NCI-H1105 (cell line): ENCODE measurements at places on chromosomes 6 and 20.

- no peak for DNase-seq
These were observed 539.4 kb upstream of the BTBD3 start for GRCh38 chr20:11378252-11378651.

- DNase-seq: no peak
These were observed 22.7 kb upstream of the KIF25 start for GRCh38 chr6:167974640-167975344.

DNA sequence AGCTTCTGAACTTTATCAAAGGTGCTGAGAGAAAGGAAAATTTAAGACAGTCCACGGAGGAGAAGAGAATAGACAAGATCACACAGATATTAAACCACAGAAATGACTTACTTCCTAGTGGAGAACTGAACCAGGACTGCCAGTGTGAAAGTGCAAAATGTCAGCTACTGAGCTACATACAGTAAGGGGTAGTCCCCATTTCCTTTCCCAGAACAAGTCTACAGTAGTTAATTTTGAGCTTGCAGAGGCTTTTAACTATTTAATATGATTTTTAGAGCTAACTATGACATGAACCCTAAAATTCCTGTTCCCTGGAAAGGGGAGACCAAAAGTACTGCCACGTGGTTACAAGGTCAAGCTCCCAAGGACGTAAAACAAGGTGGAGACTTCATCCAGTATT is 45.1 kb downstream of the CEP85L start:
- DNase-seq: no peak

DNA sequence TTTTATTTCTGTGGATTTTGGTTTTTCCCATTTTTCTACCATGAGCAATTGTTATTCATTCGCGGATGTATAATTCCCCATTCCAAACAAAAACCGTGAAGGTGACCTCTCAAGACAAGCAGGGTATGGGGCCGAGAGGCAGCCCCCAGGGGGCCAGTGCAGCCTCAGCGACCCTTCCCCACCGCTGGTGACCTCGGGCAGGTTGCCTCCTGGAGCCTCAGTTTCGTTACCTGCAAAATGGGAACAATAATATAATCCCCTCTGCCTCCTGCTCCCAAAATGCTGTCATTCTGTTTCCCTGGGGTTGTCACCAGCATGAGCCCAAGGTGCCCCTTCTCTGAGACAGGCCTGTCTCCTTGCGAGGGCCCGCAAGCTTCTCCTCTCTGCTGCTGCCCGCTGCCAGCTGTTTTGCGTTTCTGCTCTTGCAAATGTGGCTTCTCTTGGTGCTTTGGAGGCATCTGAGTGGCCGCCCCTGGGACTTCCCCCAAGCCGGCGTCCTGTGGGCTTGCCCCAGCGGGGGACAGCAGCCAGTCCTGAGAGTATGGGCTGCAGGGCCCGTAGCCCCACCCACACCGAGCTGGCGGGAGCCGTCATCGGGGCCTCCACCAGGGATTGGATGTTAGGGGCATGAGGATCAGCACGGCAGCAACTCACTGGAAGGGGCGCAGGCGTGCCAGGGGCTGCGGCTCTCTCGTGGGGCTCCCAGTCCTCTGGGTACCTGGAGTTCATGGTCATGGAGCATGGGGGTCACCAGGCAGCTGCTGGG is 161.9 kb downstream of the TAF4 start:
- no peak for DNase-seq

- no peak for DNase-seq
These were observed 84.4 kb downstream of the SAMD3 start for GRCh38 chr6:130138116-130138908.

DNA sequence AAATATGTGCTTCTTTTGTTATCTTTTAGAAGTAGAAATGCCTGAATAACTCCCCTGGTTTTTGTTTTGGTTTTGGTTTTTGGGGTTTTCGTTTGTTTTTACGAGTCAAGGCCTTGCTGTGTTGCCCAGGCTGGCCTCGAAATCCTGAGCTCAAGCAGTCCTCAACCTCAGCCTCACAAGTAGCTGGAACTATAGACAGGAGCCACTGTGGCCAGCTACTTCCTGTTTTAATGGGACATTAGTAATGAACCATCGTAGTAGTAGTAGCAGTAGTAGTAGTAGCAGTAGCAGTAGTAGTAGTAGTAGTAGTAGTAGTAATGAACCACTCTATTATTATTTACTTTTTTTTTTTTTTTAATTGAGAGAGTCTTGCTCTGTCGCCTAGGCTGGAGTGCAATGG is 66.0 kb downstream of the UBR2 start:
- no peak for DNase-seq

- DNase-seq: no peak
These were observed 10.3 kb downstream of the SERPINB1 start for GRCh38 chr6:2831392-2831791.

DNA sequence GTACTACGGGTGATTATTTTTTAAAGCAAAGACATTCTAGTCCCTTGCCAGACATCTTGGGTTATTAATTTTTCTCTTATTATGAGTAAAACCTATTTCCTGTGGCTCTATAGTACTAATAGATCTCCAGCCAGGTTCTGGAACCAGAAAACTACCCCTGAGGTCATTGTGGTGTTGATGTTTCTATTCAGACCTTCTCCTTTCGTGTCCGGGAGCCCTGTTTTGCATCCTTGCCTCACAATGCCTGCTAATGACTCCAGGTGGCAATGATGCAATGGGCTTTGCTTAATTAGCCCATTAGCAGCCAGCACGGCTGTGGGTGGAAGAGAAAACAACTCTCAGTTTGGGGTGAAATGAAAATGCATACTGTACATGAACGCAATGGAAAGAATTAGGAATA is 62.9 kb upstream of the ARG1 start:
- DNase-seq: peak; percentile 35

- DNase-seq: peak; percentile 10
These were observed 1.9 kb upstream of the POU3F2 start for GRCh38 chr6:98832284-98833056.

DNA sequence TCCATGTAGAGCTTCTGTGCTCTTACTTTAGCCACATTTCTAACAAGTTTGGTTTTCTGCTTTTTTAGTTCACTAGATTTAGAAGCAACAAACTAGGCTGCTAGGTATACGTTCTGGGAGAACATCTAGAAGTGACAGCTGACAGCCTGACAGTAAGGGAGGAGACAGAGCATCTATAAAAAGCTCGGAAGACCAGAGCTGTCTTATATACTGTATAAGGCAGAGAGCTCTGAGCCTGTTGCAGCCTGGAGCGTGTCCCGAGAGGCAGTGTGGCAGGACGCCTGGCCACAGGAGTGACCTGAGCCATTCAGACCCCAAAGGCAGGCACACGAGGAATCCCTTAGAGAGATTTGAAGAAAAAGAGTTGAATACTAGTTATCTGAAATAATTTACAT is 24.6 kb downstream of the PPP1R14C start:
- DNase-seq: no peak

DNA sequence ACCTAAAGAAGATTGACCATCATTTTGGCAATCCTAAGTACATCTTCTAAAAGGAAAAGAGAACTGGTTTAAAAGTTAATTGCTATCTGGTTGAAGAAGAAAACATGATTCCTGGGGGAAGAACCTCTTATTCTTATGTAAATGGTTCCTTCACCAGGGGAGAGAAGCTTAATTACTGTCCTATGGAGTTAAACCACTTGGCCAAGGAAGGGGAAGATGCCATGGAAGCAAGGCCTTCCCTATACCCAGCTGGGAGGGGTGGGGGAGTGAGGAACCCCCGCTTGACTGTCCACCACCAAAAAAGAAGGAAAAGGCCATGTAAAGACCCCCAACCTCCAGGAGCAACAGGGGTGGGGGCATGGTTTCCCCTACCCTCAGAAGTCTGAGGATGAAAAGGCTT is 962.1 kb downstream of the GRIK2 start:
- no peak for DNase-seq

DNA sequence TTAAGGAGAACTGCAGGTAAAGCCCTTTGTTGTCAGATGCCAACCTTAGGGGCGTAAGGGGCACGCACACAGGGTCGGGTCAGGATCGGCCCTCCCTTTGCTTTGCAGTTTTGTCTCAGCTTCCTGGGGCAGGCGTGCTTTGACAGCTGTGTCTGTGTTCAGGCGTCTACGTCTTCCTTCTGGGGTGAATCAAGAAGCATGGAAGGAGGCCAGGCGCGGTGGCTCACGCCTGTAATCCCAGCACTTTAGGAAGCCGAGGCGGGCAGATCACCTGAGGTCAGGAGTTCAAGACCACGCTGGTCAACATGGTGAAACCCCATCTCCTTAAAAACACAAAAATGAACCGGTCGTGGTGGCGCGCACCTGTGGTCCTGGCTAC is 1.3 kb downstream of the ZGPAT start:
- no peak for DNase-seq

GRCh38 chr6:26123675-26123946 is 36.4 kb downstream of the HFE start:
- no peak for DNase-seq

DNA sequence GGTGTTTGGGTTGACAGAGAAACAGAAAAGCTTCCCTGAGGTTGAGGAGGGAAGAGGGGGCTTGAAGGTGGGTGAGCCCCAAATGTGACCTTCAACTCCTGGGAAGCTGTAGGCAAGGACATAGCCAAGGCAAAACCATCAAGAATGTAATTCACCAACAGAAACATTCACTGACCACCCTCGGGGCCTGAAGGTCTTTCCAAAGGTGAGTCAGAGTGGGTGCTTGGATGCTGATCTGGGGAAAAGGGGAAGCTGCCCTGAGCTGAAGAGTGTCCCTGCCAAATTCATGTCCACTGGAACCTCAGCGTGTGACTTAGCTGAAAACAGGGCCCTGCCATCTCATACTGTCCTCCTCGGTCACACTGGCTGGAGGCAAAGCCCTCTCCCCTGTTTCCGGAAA is 234.2 kb upstream of the SULF2 start:
- DNase-seq: no peak

GRCh38 chr20:9498322-9498721 is 16.1 kb upstream of the LAMP5 start:
- DNase-seq: no peak

DNA sequence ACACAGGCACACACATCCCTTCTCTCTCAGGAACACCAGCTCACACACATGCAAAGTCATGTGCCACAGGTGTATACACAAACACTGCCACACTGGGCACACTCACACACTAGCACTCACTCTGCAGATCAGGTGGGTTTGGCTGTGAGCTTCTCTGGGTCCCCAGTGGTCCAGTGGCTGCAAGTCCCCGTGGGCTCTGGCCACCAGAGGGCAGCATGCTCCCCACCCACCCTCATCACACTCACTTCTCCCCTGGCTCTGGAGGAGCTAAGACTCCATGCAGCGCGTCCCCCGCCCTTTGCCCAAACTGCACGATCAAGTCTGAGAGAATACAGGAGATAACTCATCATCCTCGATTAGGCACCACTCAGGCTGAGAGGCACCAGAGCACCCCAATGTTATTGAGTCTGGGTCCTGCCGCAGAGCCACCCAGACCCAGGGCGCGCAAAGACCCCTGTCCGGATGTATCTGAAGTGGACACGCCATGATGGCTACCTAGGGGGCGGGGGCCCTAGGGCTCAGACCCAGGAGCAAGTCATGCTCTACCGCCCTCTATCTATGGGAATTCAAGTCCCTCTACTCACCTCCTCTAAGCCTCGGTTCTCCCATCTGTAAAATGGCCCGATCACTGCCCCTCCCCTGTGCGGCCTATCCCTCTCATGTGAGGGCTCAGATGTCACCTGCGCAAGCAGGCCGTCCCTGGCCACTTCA is 90.5 kb downstream of the GRM4 start:
- peak; percentile 70 for DNase-seq

GRCh38 chr20:45833030-45833882 is at the start of gene SNX21:
Gene SNX21, plus strand, starts transcription at chr20:45833799. Its CDS starts 121 bp downstream, at chr20:45833920.
- DNase-seq: peak; percentile 19

GRCh38 chr6:117829594-117830319 is 77.3 kb upstream of the SLC35F1 start:
- DNase-seq: peak; percentile 7

GRCh38 chr20:46935394-46936017 is 40.9 kb downstream of the EYA2 start:
- no peak for DNase-seq

GRCh38 chr20:48411245-48411644 is 416.6 kb downstream of the PREX1 start:
- DNase-seq: no peak

- DNase-seq: no peak
These were observed 2.9 kb downstream of the MAP7 start for GRCh38 chr6:136547336-136547735.

GRCh38 chr6:48194596-48195295 is 83.7 kb upstream of the PTCHD4 start:
- no peak for DNase-seq

DNA sequence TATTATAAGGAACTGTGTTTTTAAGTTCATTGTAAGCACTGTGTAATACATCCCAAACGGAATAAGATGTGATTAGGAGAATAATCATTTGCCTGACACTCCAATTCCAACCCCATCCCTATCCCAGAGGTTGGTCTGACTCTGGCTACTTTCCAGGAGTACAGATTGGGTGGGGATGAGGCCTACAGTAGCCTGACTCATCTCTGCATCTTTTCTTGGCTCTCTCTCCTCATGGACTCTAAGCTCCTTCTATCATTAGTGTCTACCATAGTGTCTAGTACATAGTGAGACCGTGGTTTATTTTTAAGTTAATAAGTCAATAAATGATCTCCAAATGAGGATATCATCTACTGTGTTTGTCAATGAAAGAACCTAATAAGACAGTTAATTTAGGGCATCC is 92.2 kb upstream of the CNKSR3 start:
- DNase-seq: no peak

GRCh38 chr6:167581637-167582036 is 245.1 kb upstream of the AFDN start:
- no peak for DNase-seq

GRCh38 chr6:44302856-44303255 is 10.3 kb downstream of the AARS2 start:
- no peak for DNase-seq

- DNase-seq: no peak
These were observed 8.7 kb upstream of the TRIM39 start for GRCh38 chr6:30317913-30318589.

GRCh38 chr20:60677819-60678218 is 574.2 kb upstream of the CDH4 start:
- no peak for DNase-seq

DNA sequence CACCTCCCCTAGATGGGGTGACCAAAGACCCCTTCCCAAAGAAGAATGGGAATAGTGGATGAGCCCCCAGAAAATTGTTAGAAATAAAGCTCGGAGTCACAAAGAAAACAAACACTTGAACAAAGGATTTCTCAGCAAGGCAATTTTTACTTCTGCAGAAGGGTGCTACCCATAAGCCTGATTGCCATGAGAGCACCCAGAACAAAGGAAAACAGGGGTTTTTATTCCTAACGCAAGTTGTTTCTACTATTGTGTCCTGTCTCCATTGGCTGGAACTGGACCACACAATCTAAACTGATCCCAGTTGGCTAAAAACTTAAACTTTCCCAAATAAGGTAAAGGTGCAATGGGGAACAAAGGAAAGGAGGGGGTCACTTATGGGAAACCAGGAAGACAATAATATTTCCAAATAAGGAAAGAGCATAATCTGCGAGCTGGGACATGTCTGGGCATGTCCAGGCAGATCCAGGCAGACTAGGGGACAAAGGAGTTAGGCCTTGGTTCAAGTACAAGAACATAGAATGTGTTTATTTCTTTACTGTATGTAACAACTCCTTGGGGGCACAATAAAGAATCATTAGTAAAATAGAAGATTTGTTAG is 20.0 kb downstream of the HLA-B start:
- no peak for DNase-seq

GRCh38 chr6:83879746-83880145 is 20.3 kb downstream of the CYB5R4 start:
- DNase-seq: no peak
